Activated T-helper 2 cell treated with anti-CD3 and anti-CD28 coated beads, Interferon-gamma antibody, Interleukin-2, Interleukin-4, amounts not matched to agents 10 μg/mL and 5 μg/mL and 100 μg/mL, durations not matched to agents 14 hours and 24 hours and 36 hours (primary cell): ENCODE measurements at places on chromosomes 12 and 14.

DNA sequence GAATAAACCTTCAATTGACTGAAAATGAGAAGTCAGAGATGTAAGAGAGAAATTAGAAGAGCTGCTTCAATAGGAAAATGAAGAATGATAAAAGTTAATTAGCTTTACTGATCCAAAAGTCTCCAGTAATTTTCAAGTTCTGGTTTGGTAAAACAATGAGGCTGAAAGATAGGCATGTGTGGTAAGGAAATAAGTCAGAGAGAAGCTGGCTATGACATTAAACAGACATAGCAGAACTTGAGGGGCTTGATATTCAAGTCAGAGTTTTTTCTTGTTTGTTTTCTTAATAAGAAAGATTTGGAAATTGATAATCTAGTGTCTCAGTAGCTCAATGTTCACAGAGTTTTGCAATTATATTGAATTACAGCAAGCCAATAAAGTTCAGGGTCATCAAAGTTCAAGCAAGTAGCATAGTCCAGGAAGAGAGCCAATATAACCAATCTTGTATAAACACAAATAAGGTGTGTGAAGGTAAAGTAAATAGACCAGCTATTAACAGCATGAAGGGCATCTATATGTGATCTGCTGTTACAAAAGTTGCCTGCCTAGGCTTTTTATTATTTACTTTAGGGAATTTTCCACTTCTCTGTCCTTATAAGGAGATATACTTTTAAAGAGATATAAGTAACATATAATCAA lies 1111.5 kb downstream of the TRHDE start:
- DNase-seq, result no peak

GRCh38 chr12:52387859-52388258 lies 2.4 kb upstream of the KRT84 start:
- no peak for DNase-seq

DNA sequence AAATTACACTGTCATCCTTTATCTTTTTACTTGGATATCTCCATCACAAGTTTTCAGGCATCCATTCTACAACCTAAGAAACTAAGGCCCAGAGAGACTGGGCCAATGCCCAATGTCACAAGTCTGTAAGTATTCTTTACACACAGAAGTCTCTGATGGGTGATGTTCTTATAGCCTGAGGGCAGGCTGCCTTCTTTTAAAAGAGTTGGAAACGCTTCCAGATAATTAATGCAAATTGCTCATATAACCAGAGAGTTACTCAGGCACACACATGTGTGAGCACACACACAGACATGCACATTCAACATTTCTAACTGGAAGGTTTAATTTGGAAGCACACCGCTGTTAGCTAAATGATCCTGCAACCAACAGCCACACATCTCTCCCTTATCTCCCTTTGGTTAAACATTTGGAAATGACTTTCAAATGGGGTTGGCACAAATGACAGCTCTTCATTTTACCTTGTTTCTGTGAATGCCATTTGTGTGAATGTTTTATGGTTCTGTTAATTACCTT lies 160.8 kb upstream of the TMPO start:
- DNase-seq, result no peak

DNA sequence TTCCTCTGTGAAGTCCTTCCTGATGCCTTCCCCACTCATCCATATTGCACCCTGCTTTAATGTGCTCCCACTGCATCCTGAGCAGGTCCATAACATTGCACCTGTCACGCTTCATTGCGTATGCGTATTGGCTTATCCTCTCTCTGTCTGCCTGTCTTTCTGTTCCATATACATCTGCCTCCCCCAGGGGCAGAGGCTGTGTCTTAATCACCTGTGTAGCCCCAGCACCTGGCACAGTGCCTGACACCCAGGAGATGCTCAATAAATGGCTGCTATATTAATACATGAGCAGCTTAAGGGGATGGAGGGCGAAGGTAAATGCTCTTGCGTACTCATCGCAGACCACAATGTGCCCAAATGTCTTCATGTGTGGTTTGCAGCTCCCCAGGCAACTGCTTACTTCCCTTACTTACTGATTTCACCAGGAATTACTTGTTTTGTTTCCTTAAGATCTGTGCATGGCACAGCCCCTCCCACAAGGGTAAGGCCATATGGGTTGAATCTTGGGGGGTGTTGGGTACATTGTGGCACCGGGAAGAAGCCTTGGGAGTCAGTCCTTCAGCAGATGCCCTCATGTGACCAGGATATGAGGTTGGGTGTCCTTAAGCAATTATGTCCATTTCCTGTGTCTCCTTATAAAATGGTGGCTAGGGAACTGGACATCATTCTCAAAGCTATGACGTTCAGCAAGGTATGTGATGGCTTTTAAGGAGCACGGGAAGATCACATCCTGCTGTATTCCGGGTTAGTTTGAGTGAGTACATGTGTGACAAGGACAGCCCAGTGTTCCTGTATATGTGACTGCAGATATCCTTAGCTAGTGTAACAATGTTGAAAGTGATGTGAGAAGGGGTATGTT lies 848 bp upstream of the CPNE6 start:
- DNase-seq, result no peak

DNA sequence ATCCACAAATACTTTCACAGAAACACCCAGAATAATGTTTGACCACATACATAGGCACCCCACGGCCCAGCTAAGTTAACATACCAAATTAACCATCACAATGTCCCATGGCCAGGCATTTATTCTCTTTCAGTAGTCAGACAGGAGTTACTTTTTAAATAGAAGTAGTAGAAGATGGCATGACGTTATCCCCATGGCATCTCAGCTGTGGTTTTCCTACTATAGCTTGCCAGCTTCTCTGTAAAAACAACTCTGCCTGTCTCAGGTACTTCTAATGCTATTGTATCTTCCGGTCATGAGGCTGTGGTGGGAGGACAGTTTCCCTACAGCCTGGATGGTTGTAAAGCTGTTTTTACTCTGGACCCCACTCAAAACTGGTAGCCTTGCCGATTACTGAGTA lies 19.3 kb downstream of the CTSG start:
- DNase-seq, result no peak

GRCh38 chr12:12924169-12924568 lies 27.8 kb downstream of the GPRC5D start:
- DNase-seq, result no peak

DNA sequence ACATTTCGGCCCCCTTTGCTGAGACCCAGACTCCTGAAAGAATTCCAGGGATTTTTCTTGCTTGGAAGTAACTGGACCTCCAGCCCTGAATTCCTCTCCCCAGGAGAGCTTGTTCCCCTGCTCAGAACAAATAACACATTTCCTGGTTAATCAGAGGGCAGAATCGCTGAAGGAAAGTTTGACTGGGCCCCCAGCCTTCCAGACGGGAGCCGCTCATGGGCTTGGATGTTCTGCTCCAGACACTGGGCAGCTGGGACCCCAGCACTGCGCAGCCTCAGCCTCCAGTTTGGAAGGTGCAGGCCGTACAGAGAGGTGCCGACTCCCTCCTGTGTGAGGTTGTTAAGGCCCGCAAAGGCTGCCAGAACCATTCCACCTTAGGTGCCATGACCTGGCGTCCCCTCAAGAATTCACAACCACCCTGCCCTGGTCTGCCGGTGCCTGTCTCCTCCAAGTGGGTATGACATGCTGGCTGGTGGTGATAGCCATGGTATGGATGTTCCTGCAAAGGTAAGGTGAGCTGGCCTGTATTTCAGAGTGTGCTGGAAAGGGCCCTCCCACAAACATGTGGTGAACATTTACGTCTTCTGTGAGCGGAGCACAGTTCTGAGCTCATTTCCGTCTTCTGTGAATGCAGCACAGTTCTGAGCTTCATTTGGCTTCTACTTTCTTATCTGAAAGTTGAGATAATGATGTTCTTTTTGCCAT lies 5.1 kb upstream of the LTBP2 start:
- DNase-seq, result no peak

- no peak for DNase-seq
Observed at GRCh38 chr12:48197549-48197970, 5.5 kb downstream of the OR10AD1 start.

DNA sequence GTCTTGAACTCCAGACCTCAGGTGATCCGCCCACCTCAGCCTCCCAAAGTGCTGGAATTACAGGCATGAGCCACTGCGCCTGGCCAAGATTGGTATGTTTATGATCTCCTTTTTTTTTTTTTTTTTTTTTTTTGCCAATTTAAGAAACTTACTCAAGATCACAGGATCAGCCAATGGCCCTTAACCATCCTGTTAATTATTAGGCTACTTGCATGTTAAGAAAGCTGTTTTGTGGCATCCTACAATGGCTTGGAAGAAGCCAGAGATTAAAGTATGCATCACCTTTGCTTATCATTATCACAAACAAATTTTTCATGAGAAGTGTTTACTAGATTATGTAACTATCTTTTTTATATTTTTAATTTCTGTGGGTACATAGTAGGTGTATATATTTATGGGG lies 140.2 kb downstream of the BCAT1 start:
- DNase-seq, result no peak

DNA sequence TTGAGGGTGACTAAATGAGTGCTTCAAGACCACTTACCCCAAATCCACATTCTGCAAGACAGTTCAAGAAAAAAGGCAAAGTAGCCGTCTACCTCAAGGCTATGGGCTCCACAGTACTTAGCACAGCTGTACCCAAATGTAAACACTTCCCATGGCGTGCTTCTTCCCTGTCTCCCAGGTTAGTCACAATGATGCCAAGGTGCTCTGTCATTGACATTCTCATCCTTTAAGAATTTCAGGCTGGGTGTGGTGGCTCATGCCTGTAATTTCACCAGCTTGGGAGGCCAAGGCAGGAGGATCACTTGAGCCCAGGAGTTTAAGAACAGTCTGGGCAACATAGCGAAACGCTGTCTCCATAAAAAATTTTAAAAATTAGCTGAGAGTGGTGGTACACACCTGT lies 51.2 kb upstream of the CERS5 start:
- no peak for DNase-seq

- no peak for DNase-seq
Observed at GRCh38 chr12:109875572-109876131, 4.7 kb downstream of the GLTP start.

DNA sequence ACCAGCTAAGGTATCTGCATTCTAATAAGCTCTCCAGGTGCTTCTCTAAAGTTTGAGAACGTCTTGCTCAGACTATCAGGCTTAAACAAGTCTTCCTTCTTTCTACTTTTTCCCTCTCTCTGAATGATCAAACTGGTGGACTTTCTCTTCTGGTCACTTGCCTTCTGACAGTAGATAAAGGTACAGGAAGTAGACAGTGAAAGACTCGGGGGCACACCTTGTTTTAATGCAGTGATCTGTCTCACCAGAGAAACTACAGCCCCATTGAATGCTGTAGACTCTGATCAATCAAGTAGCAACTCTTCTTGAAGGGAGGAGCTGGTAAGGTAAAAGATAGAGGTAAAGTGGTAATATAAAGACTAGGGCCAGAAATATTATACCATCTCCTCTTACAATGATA lies 48.1 kb upstream of the ATXN7L3B start:
- no peak for DNase-seq

DNA sequence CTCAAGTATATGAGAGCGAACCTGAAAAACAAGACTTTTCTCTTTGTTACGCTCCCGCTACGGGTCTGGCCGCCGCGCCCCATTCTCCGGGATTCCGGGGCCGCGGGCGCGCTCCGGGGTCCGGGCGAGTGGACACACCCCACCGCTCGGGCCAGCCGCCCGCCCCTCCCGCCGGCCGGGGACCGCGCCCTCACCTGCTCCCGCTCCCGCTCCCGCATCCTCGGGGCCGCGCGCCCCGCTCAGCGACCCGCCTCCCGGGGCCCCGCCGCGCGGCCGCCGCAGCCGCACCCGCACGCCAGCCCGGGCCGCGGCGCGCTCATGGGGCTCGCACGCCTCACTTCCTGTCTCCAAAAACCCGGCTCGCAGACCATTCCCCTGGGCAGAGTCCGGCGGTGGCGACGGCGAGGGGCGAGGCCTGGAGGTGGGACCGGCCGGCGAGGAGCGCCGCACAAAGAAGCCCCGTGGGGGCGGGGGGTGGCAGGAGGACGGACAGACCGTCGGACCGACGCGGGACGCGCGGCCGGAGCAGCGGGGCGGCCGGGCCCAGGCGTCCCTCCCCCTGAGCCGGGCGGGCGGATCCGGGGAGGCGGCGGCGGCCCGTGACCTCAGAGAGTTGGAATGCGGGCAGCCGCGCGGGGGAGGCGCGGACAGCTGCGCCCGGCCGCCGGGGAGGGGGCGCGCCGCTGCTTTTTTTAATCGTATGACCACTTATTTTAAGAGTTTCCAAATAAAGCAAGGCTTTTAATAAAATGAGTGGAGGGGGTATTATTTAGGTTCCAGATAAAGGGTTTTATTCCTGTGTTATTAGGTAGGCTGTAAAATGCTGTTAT lies at the start of gene PTPN21:
Gene PTPN21 (minus strand): TSS at position 551 of the 830 bp plus-strand sequence. CDS start 4,590 bp downstream, outside the sequence.
- no peak for DNase-seq

DNA sequence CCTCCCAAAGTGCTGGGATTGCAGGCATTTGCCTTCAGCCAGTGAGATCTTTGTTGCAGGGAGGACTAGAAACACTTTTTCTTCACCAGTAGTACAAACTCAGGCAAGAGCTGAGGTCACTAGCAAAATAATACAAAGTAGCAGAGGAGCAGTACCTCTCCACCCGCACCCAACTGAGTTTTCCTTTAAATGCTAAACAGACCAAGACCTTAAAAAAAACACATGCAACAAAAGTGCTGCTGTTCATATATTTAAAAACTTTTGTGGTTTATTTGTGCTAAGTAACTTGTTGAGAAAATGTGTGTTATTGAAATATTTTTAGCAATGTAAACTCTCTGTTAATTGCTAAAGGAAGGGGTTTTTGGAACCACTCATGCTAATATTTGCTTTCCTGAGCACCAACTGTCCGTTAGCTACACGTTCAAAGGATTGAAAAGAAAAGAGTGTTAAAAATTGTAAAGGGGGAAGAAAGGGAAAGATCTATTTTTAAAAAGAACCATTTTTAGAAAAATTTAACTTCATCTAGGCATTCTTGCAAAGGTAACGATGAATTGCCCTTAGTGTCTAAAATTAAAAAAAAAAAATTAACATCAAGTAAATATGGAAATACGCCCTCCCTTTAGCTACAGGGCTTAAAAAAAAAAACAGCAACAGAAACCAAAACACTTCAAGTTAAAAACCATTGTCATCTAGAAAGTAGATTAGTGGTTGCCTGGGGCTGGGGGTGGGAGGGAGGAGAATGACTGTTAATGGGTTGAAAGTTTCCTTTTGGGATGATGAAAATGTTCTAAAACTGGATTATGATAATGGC lies 114.0 kb upstream of the KRAS start:
- no peak for DNase-seq

- no peak for DNase-seq
Observed at GRCh38 chr14:50117456-50117855, 1.1 kb upstream of the VCPKMT start.

GRCh38 chr12:1915082-1915968 lies 3.1 kb downstream of the CACNA2D4 start:
- peak; percentile 43 for DNase-seq

- peak; percentile 68 for DNase-seq
Observed at GRCh38 chr14:91286530-91286937, 42.0 kb upstream of the GPR68 start.

GRCh38 chr12:9797722-9798619 lies 29.3 kb upstream of the KLRF1 start:
- peak; percentile 66 for DNase-seq

GRCh38 chr12:62481843-62482540 lies 15.4 kb downstream of the MON2 start:
- no peak for DNase-seq

- DNase-seq, result no peak
Observed at GRCh38 chr14:99244367-99244901, 27.6 kb downstream of the BCL11B start.
